ENCODE measurements at places on chromosomes 7 and 10.

DNA sequence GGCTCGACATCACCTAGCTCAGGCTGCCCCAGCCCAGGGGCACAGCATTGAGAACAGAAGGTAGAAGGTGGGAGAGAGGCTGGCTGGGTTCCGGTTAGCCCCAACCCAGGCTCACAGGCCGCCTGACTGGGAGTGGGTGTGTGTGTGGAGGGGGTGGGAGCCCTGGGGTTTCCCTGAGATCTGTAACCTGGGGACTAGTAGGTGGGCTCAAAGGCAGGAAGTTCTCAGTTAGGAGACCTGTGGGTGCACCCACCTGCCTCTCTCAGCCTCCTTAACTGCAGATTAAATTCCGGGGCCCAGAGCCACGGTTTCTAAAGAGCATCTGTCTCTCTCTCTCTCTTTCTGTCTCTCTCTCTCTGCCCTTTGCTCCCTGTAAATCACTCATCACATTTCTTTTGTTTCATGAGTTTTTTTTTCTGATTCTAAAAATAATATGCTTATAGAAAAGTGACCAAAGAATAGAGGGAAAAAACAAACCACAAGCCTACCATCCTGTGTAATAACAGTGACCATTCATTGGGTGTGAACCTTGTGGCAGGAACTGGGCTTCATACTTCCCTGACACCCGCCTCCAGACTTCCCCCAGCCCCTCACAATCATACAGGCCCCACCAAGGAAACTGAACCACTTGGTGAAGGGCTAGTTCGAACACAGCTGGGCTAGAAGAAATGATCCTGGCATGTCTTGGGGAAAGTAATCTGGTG, 83.4 kb upstream of the SMNDC1 start:
- peak; percentile 89 for DNase-seq

GRCh38 chr7:441684-442421, 77.8 kb downstream of the PDGFA start:
- DNase-seq, result no peak

DNA sequence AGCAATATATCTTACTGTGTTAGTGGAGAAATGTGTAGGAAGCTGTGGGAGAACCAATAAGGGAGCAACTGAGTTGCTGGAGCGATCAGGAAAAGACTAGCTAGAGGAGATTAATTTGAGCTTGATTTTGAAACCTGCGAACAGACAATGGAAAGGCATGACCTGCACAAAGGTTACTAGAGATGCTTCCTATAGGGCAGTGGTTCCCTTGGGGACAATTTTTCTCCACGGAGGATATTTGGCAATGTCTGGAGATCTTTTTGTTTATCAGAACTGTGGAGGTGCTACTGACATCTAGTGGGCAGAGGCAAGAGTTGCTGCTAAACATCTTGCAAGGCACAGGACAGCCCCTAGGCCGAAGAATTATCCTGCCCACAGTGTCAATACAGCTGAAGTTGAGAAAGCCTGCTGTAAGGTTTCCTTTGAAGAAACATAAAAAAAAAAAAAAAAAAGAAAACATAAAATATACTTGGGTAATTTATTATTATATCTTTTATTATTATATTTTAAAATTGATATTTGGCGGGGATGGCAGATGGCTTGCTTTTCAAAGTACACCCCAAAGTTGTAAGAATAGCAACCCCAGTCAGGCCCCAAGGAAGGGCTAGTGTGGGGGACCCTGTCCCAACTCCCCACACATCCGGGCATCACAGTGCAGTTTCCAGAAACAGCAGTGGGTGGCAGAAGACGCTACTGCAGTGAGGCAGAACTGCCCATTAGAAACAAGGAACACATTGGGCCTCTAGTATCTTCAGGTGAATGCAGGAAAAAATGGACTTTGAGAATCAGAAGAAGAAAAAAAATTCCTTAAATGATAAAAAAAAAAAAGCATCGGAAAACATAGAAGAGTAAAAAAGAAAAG, 481.6 kb downstream of the SH2D4B start:
- no peak for DNase-seq

- DNase-seq, result no peak
Measured at GRCh38 chr10:103991393-103992128, 24.6 kb downstream of the SLK start.

DNA sequence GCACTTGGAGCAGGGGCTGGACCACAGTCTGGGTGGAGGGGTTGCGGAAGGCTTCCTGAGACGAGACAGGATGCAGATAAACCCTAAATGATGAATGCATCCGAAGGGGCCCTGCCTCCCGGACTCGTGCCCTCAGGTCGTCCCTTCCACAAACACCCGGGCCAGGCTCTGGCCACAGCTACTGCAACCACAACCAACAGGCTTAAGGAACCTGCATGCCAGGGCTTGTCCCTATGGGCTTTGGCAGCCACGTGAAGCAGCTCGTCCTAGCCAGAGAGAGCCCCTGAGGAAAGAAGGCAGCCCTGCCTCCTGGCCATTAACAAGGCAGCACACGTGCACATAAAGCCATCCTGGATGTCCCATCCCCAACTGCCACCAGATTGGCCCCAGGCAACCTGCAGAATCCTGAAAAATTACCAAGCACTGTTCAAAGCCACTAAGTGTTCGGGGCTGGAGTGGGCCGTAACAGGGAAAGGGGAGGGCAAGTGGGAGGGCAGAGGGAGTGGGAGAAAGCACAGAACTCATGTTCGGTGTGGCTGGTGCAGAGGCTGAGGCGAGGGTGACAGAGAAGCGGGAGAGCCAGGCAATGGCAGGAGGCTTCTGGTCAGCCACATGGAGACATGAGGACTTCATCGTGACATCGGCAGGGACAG, 62.7 kb downstream of the MAD1L1 start:
- DNase-seq, result no peak

DNA sequence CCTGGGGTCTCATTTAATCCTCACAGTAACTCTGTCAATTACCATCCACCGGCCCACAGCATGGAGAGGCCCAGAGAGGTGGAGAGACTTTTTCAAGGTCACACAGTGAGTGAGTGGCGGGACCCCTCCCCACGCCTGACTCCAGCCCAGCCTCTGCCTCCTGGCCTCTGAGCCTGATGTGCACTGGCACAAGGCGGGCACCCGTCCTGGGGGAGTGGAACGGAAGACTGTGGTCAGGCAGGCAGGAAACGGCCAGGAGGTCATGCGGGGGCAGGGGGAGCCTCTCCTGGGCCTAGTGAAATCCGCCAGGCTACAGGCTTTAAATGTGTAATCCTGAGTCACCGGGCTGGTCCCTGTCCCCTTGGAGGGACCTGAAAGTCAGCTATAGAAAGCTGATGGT, 32.2 kb downstream of the ZCCHC24 start:
- DNase-seq, result no peak

GRCh38 chr10:50982989-50983388, 91.3 kb upstream of the PRKG1 start:
- DNase-seq, result no peak

DNA sequence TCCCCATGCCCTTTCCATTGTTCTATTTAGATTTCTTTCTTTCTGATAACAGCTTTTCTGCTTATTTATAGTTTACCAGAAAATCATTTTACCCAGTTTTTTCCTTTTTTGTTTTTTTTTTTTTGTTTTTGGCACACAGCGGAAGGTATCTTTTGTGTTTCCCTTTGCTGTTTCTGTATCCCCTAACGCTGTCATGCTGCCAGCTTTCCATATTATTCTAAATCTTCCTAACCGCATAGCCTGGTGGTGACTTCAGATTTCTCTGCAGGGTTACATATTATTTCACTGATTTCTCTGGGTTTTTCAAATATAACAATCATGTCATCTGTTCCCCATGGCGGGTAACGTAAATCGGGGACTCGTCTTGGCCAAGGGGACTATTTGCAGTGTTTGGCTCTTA, 4.0 kb upstream of the SLC29A4 start:
- DNase-seq, result no peak

GRCh38 chr10:125811251-125811650, 11.8 kb downstream of the UROS start:
- DNase-seq, result no peak

DNA sequence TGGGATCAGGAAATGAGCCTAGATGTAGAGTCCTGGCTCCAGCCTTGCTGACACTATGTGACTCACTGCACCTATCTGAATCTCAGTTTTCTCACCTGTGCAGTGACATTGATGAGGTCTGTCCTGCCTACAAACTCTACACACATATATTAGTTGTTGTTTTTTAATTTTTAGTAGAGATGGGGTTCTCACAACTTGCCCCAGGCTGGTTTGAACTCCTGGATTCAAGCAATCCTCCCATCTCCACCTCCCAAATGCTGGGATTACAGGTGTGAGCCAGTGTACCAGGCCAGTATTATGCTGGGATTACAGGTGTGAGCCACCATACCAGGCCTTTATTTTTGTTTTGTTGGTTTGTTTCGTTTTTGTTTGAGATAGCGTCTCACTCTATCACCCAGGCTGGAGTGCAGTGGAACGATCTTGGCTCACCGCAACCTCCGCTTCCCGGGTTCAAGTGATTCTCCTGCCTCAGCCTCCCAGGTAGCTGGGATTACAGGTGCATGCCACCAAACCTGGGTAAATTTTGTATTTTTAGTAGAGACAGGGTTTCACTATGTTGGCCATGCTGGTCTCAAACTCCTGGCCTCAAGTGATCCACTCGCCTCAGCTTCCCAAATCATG, 11.8 kb upstream of the DDIT4 start:
- DNase-seq, result no peak
